ENCODE measurements at places on chromosomes 7 and 10.

GRCh38 chr7:48617508-48617907, 306.8 kb upstream of the CDC14C start:
- DNase-seq, result no peak

DNA sequence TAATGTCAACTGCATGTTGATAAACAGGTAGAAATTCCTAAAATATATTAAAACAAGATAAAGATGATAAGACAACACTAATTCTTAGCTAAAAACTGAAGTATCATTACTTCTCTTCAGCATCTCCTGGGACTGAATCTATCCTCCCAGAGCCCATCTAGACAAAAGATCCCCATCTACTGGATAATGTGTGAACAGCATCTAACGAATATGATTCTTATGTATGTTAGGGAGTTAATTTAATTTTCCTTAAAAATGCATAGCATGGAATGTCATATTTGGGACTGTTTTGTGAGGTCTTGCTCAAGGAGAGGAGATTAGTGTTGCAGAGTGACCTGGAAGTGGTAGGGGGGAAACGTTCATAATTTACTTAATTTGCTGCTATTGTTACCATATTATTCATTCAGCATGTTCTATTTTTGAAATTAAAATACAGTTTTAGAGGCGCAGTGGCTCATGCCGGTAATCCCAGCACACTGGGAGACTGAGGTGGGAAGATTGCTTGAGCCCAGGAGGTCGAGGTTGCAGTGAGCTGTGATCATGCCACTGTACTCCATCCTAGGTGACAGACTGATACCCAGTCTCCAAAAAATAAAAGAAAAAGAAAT, 305.1 kb upstream of the CSTF2T start:
- peak; percentile 28 for DNase-seq

DNA sequence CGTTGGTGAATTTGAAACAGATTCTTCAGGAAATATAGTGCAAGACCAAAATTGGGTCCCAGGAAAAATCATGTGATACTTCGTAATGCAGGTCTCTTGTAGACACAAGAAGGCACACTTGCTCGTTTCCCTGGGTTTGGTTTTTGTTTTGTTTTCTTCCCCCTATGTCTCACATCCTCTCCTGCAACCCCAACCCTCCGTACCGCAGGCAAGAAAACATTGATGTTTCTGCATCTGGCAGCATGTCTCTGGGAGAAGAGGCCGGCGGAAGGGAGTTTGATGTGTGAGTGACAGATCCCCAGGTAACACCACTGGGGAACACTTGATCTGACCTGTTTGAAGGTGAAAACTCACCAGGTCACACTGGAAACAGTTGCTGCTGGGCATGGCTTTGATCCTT, 718.5 kb downstream of the AUTS2 start:
- no peak for DNase-seq

DNA sequence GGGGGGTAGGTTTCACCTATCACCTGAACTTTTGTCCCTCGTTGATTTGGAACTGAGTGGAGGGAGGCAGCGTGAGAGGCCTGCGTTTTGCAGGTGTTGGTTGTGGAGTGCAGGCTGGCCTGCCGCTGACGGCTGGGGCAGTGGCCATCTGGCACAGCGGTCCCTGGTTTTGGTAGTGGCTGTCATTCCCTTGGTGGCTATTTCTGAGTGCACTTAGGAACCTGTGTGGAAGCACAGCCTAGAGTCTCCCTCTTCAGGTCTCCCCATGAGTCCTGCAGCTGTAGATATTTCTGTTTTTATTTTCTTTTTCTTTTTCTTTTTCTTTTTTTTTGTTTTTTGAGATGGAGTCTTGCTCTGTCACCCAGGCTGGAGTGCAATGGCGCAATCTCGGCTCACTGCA, 129.2 kb downstream of the CUL2 start:
- DNase-seq, result peak; percentile 59

- DNase-seq, result peak; percentile 86
Measured at GRCh38 chr7:44307301-44307900, 18.0 kb downstream of the CAMK2B start.

- no peak for DNase-seq
Measured at GRCh38 chr7:52261057-52261456, 774.4 kb upstream of the POM121L12 start.

DNA sequence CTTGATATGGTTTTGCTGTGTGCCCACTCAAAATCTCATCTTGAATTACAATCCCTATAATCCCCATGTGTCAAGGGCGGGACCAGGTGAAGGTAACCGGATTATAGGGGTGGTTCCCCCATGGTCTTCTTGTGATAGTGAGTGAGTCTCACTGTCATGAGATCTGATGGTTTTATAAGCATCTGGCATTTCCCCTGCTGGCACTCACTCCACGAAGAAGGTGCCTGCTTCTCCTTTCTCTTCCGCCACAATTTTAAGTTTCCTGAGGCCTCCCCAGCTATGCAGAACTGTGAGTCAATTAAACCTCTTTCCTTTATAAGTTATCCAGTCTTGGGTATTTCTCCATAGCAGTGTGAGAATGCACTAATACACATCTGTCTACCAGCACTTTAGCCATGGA, 109.5 kb upstream of the SDK1 start:
- DNase-seq, result no peak

Data from HTR-8/SVneo (cell line).